ENCODE measurements at places on chromosomes 7 and 10. TPM values are rescaled to one million over a fixed set of nuclear protein-coding genes. Genes with fewer than 3 reads are reported as not detected.

GRCh38 chr7:156034397-156034796 lies 222.1 kb upstream of the SHH start:
- no peaks in the 10 kb centered on the region for H3K36me3 ChIP-seq
- no peaks in the 10 kb centered on the region for H3K27me3 ChIP-seq
- H3K4me3 ChIP-seq, result no peak overlapping the region
- DNase-seq, result no peak

The TCTN3 gene
- 19.2 TPM for total RNA-seq

The ZNF679 gene
- total RNA-seq, result not detected

The PURB gene
- 6.5 TPM for total RNA-seq

The TMEM196 gene
- not detected for total RNA-seq

GRCh38 chr10:103712146-103712545 lies 143.2 kb downstream of the SH3PXD2A start:
- DNase-seq, result no peak
- no peak overlapping the region for H3K27ac ChIP-seq
- no peak overlapping the region for H3K4me3 ChIP-seq
- no peaks in the 10 kb centered on the region for H3K27me3 ChIP-seq
- no peaks in the 10 kb centered on the region for H3K4me1 ChIP-seq

The SEMA3C gene
- total RNA-seq, result 1.3 TPM

- H3K4me3 ChIP-seq, result no peak overlapping the region
- DNase-seq, result peak; percentile 67
- no peaks in the 10 kb centered on the region for H3K4me1 ChIP-seq
- H3K36me3 ChIP-seq, result no peaks in the 10 kb centered on the region
Measured at GRCh38 chr10:30606313-30606712, 23.2 kb downstream of the LYZL2 start.

All from right lobe of liver (tissue), 6 donors.